ENCODE measurements at places on chromosomes 3 and 15. TPM values are rescaled to one million over a fixed set of nuclear protein-coding genes. Genes with fewer than 3 reads are reported as not detected.

GRCh38 chr15:42890161-42890913 lies 30.2 kb downstream of the TTBK2 start:
- DNase-seq: no peak

- DNase-seq: peak; percentile 38
These were observed 69.9 kb upstream of the GOLIM4 start for GRCh38 chr3:168165390-168166269.

DNA sequence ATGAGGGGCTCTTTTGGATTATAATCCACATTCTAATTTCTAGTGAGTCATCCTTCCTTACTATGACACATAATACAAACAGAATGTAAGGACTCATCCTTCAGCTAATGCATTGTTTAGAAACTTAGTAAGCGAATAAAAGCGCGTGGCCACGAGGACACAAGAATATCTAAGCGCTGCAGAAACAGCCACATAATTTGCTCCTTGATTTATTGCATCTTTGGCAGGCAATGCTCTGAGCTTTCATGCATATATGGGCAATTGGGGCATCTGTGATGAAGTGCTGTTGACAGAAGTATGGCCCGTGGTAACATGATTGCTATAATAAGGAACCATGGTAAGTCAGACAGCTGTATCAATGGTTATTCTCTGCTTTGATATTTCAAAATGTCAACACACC lies 191.3 kb upstream of the ZNF385D start:
- DNase-seq: no peak

The ADCY5 gene
- total RNA-seq: 134 TPM

Measured in left cardiac atrium (tissue), 4 donors.